ENCODE measurements at places on chromosomes 1 and 21. TPM values are rescaled to one million over a fixed set of nuclear protein-coding genes. Genes with fewer than 3 reads are reported as not detected.

Gene ARHGEF10L
- 3.3 TPM for total RNA-seq

Gene RNU1-1
- 1,866 TPM for total RNA-seq

Gene LAD1
- not detected for total RNA-seq

GRCh38 chr1:110870721-110871388 is 2.1 kb upstream of the CD53 start:
- no peak for DNase-seq
- H3K4me1 ChIP-seq: no peaks in the 10 kb centered on the region
- H3K27me3 ChIP-seq: no peaks in the 10 kb centered on the region
- no peaks in the 10 kb centered on the region for H3K36me3 ChIP-seq
- H3K4me3 ChIP-seq: no peak overlapping the region

Data from A673 (cell line).